ENCODE measurements at places on chromosomes 1 and 21.

GRCh38 chr1:17494114-17494729 lies 45.3 kb upstream of the ARHGEF10L start:
- peak; percentile 82 for DNase-seq

DNA sequence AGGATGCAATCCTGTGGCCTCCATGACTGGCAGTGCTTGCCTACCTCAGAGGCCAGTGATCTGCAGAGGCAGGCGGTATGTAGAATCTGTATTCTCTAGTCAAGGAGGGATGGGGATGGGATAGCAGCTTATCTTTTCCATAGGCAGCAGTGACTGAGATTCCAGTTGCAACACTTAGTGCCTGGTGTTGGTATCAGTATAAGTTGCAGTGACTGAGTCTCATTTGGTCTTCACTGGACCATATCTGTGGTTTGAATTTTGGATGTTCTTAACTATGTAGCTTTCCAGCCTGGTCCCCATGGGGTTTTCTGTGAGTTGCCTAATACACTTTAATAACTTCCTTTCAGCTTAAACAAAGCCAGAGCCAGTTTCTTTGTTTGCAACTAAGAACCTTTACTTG lies 16.5 kb downstream of the DYRK1A start:
- DNase-seq: no peak

DNA sequence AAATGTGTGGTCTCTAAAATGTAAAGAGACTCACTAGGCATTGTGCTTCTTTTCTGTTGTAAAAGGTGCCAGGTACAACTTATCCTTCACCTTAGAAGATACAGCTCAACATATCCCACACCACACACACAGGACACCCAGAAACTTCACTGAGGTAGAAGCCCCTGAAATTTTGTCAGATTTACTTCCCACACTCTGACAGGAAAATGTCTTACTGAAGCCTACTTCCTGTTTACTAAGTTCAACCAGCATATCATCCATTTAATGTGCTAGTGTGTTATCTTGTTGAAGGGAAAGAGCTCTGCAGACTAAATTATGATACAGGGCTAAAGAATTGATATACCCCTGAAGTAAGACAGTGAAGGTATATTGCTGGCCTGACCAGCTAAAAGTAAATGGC lies 39.9 kb upstream of the INSL5 start:
- DNase-seq: no peak

GRCh38 chr1:227709451-227709850 lies 25.7 kb downstream of the JMJD4 start:
- no peak for DNase-seq

GRCh38 chr21:25818121-25818520 lies 83.3 kb downstream of the GABPA start:
- no peak for DNase-seq

GRCh38 chr21:16422702-16423101 lies 692.9 kb downstream of the USP25 start:
- DNase-seq: no peak

DNA sequence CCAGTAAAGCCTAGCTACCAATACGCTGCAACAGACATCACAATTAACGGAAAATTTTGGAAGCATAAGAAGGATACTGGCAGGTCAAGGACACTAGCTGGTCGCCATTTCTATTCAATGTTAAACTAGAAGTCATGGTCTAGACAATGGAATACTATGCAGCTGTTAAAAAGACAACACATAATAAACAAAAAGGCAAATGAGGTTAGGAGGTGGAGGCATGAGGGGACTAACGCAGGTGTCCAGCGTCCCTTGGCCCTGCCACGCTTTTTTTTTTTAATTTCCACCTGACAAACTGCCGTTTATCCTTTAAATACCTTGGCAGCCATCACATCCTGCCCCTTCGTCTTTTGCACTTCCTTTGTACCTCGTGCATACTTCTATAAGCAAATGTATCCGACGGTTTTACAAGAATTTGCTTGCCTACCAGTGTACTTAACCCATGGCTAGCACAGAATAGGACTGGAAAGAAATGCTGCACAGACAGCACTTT lies 698 bp upstream of the SLC22A15 start:
- DNase-seq: no peak

DNA sequence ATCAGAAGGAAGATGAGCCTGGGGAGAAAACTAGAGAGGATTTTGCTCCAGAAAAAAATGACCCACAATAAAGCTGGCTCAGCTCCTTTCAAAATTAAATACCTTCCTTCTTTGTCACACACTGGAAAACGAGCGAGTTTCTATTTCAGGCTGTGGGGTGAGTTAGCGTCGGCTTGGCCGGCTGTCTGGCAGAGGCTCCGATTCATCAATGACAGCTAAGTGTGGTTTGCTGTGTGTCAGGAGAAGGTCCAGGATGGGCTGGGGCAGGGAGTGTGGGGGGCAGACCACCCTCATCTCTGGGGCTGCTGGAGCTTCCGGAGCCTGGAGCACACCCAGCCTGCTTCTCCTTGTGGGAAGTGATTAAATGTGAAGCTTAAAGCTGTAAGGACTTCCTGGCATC lies 120.2 kb downstream of the ETS2 start:
- no peak for DNase-seq

GRCh38 chr1:182387566-182387965 lies 4.0 kb downstream of the GLUL start:
- DNase-seq: no peak

DNA sequence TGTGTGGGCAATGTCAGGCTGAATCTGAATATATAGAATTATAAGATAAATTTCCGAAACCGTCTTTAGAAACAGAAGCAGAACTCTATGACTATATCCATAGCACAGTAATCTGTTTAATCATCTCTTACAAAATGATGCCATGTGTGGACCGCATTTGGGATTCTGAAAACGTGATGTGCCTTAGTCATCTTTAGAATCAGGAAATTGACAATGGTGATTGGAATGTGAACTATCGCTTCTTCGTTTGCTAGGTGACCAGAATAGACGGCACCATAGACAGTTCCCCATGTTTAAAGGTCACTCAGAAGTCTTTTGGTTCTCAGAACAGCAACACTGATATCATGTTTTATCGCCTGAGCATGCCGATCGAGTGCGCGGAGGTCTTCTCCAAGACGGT lies 300.3 kb downstream of the ZP4 start:
- no peak for DNase-seq

- DNase-seq: no peak
These were observed 59.1 kb downstream of the PTGFR start for GRCh38 chr1:78549891-78550290.

DNA sequence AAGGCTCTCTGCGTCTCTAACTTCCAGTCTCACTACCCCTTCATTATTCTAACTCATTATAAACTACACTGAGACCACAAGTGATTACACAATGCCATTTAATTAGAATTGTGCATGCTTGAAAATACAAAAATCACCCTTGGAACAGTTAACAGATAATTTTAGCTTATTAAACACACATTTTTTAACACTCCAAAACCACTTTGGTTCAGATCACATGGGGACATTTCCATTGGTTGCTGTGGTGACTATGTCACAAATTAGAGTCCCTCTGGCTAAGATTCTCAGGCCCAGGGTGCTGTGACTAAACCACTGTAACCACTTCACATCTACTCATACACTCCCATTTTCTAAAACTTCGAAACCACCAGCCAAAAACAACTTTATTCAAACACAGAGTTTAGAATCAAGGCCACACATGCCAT lies 43.0 kb downstream of the JAK1 start:
- no peak for DNase-seq

GRCh38 chr1:74733604-74734484 lies 892 bp downstream of the TYW3 start:
- DNase-seq: peak; percentile 53

Data from GM10248 (cell line).